ENCODE measurements at places on chromosomes 12 and 14. TPM values are rescaled to one million over a fixed set of nuclear protein-coding genes. Genes with fewer than 3 reads are reported as not detected.

Gene KRT71
- total RNA-seq, result not detected

GRCh38 chr14:51564986-51565604 is 86.6 kb upstream of the FRMD6 start:
- peaks cover 51% of the 10 kb centered on the region for H3K4me1 ChIP-seq
- no peak for DNase-seq
- H3K27ac ChIP-seq, result no peak overlapping the region

DNA sequence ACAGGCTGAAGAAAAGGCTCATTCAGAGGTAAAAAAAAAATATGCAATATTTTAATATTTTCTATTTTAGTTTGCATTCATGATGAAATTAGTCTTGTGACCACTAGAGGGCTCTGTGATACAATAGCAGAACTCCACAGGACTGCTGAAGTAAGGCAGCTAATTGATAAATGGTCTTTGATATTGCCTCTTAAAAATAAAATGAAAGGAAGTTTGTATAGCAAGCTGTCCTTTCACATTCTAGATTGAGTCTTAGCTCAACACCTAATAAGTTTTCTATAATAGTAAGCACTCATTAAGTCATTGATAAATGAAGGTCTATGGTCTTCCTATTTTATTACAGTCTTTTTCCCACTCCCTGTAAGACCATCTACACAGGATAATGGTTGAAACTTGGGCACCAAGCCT is 315.7 kb downstream of the NAV3 start:
- no peak overlapping the region for H3K4me3 ChIP-seq
- H3K27ac ChIP-seq, result no peak overlapping the region
- no peaks in the 10 kb centered on the region for H3K27me3 ChIP-seq
- no peaks in the 10 kb centered on the region for H3K4me1 ChIP-seq

DNA sequence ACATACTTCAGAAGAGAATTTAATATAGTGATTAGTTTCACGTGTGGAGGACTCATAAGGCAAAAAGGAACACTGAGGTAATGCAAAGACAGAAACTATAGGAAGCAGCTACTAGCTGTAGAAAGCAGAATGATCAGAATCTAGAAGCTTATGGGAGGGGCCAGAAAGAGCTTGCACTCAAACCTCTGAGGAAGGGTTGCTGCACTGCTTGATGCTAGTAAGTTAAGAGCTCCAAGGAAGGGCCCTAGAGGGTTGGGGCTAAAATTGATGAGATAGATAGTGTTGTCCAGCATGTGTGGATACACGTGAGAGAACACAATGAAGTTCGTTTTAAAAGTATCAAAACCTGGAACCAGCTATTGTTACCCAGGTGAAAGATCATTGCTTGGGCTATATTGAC is 311.1 kb downstream of the SLC6A15 start:
- DNase-seq, result no peak
- no peaks in the 10 kb centered on the region for H3K4me1 ChIP-seq
- no peaks in the 10 kb centered on the region for H3K36me3 ChIP-seq
- H3K27me3 ChIP-seq, result no peaks in the 10 kb centered on the region
- no peak overlapping the region for H3K27ac ChIP-seq
- H3K4me3 ChIP-seq, result no peak overlapping the region

DNA sequence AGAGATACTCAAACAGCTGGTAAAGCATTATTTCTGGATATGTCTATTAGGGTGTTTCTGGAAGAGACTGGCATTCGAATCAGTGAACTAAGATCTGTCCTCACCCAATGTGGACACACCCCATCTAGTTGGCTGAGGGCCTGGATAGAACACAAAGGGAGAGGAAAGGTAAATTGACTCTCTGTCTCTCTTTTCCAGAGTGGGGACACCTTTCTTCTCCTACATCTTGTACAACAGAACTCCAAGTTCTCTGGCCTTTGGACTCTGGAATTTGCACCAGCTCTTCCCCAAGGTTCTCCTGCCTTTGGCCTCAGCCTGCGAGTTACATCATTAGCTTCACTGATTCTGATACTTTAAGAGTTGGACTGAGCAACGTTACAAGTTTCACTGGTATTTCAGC is 1253.9 kb downstream of the SLC16A7 start:
- no peak for DNase-seq
- no peaks in the 10 kb centered on the region for H3K4me1 ChIP-seq
- no peaks in the 10 kb centered on the region for H3K27me3 ChIP-seq
- H3K36me3 ChIP-seq, result no peaks in the 10 kb centered on the region

DNA sequence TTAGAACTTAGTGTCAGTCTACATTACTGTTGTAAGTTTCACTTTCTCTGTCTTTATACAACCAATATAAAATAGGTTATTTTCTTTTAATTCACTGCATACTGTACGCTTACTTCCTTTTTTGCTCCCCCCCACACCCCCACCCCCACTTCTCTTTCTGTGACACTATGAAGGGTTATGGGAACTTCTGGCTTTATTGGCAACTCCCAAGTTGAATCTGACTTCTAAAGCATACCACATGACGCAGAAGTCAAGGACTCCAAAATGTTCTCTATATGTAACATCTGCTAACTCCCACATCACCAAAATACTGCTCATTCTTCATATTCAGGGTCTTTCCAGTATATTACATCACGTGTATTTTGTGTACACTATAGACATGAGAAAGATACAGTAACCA is 81.2 kb upstream of the ATXN7L3B start:
- H3K36me3 ChIP-seq, result no peaks in the 10 kb centered on the region
- no peaks in the 10 kb centered on the region for H3K4me1 ChIP-seq
- H3K4me3 ChIP-seq, result no peak overlapping the region
- H3K27ac ChIP-seq, result no peak overlapping the region

GRCh38 chr12:72207079-72207478 is 65.1 kb upstream of the TRHDE start:
- H3K36me3 ChIP-seq, result no peaks in the 10 kb centered on the region
- H3K27me3 ChIP-seq, result no peaks in the 10 kb centered on the region
- no peak overlapping the region for H3K4me3 ChIP-seq
- H3K4me1 ChIP-seq, result peaks cover 19% of the 10 kb centered on the region

Gene AQP2
- not detected for total RNA-seq

Gene TUNAR
- total RNA-seq, result 4.4 TPM

DNA sequence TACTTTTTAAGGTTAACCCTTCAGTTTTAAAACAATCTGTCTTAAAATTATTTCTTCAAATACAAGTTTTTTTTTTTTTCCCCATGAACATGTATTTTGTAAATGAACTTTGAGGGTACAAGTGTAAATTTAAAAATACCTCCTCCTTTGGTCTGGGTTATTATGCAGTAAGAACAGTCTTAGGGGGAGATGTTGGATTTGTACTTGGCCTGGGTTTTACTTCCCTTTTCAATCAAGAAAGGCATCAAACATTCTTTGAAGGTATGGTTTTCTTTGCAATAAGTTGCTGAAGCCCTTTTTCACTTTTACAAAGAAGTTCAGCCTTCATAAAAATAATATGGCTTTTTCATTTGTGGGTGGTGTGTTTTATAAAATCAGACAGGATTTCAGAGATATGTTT is 20.5 kb downstream of the WBP11 start:
- peaks cover 6% of the 10 kb centered on the region for H3K4me1 ChIP-seq
- no peak overlapping the region for H3K27ac ChIP-seq
- H3K36me3 ChIP-seq, result peaks cover 7% of the 10 kb centered on the region
- DNase-seq, result no peak
- no peak overlapping the region for H3K4me3 ChIP-seq

- H3K4me1 ChIP-seq, result no peaks in the 10 kb centered on the region
- no peaks in the 10 kb centered on the region for H3K36me3 ChIP-seq
- H3K27ac ChIP-seq, result no peak overlapping the region
Observed at GRCh38 chr12:33047666-33048065, 151.1 kb upstream of the PKP2 start.

DNA sequence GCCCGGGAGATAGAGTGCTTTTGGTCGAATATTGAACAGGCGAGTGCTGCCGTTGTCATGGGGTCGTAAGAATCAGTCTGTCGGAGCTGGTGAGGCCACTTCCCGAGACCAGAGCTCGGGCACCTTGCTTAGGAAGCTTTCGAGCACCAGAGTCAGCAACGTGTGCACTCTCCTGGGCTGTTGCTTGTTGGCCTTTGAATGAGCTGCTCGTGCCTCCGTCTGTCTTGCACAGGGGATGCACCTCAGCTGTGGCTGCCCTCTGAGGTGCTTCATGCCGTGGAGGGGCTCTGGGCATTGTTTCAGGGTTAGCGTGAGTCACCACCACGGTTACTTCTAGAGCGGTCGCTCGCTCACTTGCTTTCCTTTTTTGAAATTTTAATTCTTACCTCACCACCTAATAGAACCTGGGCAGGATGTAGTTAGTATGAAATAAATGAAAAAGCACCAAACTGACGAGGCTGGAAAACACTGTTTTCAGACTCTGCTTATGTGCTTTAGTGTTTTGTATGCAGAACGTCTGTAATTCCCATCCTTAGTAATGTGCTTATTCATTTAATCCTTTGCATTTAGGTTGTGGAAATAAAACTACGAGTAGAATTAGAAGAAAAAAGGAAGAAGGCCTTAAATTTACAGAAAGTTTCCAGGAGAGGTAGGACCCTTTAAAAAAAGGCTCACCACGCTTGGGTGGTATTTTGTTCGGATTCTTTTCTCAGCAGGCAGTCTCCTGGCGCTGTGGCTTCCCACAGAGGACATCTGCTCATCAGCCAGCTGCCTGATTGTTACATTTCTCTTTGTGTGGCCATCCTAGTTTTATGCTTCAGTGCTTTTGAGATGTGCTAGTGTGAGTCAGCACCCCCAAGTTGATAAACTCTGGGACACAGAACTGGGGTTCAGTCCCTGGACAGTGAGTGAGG is 40.6 kb downstream of the EP400 start:
- H3K4me3 ChIP-seq, result no peak overlapping the region
- DNase-seq, result no peak
- H3K27ac ChIP-seq, result peak overlapping the region; percentile 89
- H3K27me3 ChIP-seq, result no peaks in the 10 kb centered on the region
- H3K4me1 ChIP-seq, result peaks cover 32% of the 10 kb centered on the region

DNA sequence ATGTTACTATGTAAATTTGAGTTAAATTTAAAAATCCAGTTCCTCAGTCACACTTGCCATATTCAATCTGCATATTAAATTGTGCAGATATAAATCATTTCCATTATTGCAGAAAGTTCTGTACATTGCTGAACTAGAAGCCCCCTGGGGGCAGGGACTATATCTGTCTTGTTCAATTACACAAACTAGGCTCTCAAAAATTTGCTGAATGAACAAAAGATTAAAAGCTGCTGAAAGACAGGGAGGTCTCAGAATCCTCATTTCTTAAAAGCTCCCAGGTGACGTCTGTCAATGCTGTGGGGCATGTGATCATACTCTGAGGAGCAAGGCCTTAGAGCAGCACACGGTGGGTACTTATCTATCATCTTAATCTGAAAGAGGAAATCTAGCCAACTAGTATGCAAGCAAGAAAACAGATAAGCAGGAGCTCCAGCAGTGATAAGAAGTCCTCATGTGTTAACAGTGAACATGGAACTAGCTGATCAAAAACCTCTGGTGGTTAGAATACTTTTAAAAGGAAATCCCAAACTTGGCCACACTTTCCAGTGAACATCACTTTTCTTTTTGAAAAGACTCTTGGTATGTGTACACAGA is 60.5 kb downstream of the APPL2 start:
- H3K27me3 ChIP-seq, result no peaks in the 10 kb centered on the region
- no peaks in the 10 kb centered on the region for H3K4me1 ChIP-seq
- H3K27ac ChIP-seq, result peak overlapping the region; percentile 35

GRCh38 chr14:53531156-53531555 is 378.0 kb upstream of the DDHD1 start:
- H3K27ac ChIP-seq, result no peak overlapping the region
- H3K4me1 ChIP-seq, result no peaks in the 10 kb centered on the region
- no peak for DNase-seq
- no peaks in the 10 kb centered on the region for H3K27me3 ChIP-seq

DNA sequence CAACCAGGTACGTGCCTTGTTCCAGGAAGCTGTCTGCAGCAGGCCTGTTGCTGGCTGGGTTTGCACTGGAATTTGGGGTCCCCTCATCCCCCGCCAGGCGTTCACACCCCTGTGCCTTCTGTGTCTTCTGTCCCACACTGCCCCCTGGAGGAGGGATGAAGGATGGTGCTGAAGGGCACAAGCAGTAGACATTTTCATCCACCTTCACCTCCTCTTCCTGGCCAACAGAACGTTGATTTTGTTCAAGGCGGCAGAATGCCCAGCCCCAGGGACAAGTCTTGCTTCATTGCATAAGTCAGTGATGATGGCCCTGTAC is 122.1 kb downstream of the CALM1 start:
- no peaks in the 10 kb centered on the region for H3K36me3 ChIP-seq
- H3K27me3 ChIP-seq, result peaks cover 65% of the 10 kb centered on the region
- no peak overlapping the region for H3K27ac ChIP-seq
- no peak overlapping the region for H3K4me3 ChIP-seq

DNA sequence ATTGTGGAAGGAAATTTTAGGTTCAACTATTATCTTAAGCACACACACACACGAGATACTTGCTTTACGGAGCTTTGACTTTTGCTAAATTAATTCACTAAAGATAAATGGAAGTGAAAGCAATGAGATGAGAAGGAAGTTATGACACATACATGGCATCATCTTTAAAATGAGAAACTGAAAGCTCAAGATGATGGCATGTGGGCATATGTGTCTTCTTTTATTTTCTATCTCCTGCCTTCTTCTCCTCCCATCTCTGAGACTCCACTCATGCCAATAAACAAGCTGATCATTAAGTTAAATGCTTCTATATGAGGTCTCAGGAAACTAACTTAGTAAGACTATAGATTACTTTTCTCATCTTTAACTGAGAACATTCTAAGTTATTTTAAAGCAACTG is 216.7 kb downstream of the MED13L start:
- H3K4me1 ChIP-seq, result peaks cover 13% of the 10 kb centered on the region
- no peaks in the 10 kb centered on the region for H3K36me3 ChIP-seq
- no peaks in the 10 kb centered on the region for H3K27me3 ChIP-seq
- no peak for DNase-seq
- no peak overlapping the region for H3K4me3 ChIP-seq

Gene IFNG-AS1
- total RNA-seq, result not detected

Gene FAM181A
- total RNA-seq, result 13.4 TPM

Gene CTSG
- not detected for total RNA-seq

- peaks cover 3% of the 10 kb centered on the region for H3K27me3 ChIP-seq
- H3K4me1 ChIP-seq, result peaks cover 5% of the 10 kb centered on the region
- H3K36me3 ChIP-seq, result no peaks in the 10 kb centered on the region
Observed at GRCh38 chr14:93859957-93860356, 67.2 kb upstream of the FAM181A start.

- peaks cover 6% of the 10 kb centered on the region for H3K36me3 ChIP-seq
- H3K27ac ChIP-seq, result no peak overlapping the region
- no peak overlapping the region for H3K4me3 ChIP-seq
- H3K4me1 ChIP-seq, result peaks cover 13% of the 10 kb centered on the region
- no peak for DNase-seq
Observed at GRCh38 chr12:49750027-49750995, 9.0 kb downstream of the TMBIM6 start.

Gene GARIN6
- not detected for total RNA-seq

Gene SCFD1
- 62.9 TPM for total RNA-seq

Gene GPR162
- total RNA-seq, result 16.4 TPM

- H3K36me3 ChIP-seq, result no peaks in the 10 kb centered on the region
- no peak for DNase-seq
- H3K27ac ChIP-seq, result peak overlapping the region; percentile 59
- no peak overlapping the region for H3K4me3 ChIP-seq
- peaks cover 39% of the 10 kb centered on the region for H3K4me1 ChIP-seq
Observed at GRCh38 chr14:54652188-54652587, 85.3 kb downstream of the SAMD4A start.

DNA sequence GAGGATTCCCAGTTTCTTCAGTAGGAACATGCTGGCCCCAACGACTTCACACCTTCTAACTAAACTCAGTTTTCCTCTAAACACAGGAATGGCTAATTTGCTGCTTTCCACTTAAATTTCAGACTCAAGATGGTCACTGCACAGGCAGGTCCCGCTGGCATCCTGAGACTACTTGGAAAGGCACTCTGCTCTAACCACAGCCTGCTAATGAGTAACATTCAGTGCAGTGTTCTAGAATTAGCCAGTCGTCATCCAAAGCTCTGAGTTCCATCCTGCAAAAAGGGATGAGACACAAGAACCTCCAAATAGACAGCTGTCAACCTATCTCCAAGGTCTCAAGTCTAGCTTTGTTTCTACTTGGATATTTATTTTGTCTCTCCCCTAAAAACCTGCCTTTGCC is 6.0 kb downstream of the CCDC92 start:
- no peak overlapping the region for H3K4me3 ChIP-seq

All from neural crest cell (in vitro differentiated cells).